ENCODE measurements at places on chromosomes 16 and 17.

- no peak for DNase-seq
Measured at GRCh38 chr16:50837324-50837723, 95.4 kb downstream of the CYLD start.

DNA sequence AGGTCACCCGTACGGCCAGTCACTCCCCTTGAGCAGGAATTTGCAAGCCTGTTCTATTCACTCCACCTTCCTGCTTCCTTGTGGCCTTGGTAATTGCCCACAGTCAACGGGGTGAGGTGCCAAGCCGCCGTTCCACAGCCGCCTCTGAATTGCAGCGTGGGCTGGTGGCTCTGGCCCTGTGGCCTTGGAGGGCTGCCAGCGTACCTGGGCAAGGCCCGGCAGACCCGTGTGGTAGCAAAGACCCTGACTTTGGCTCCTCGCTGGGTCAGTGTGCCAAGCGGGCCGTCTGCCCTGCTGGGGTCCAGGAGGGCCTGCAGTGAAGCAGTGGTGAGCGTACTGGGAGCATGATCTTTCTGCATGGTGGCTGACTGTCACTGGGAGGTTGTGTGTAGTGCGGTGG lies 3.6 kb downstream of the BANP start:
- DNase-seq, result no peak

- no peak for DNase-seq
Measured at GRCh38 chr17:1999557-2000251, 25.4 kb downstream of the RTN4RL1 start.

- no peak for DNase-seq
Measured at GRCh38 chr17:14833201-14833785, 431.8 kb downstream of the PMP22 start.

- peak; percentile 53 for DNase-seq
Measured at GRCh38 chr17:29590411-29591145, 1.1 kb upstream of the GIT1 start.

- no peak for DNase-seq
Measured at GRCh38 chr17:31692027-31692426, 167.0 kb downstream of the COPRS start.

DNA sequence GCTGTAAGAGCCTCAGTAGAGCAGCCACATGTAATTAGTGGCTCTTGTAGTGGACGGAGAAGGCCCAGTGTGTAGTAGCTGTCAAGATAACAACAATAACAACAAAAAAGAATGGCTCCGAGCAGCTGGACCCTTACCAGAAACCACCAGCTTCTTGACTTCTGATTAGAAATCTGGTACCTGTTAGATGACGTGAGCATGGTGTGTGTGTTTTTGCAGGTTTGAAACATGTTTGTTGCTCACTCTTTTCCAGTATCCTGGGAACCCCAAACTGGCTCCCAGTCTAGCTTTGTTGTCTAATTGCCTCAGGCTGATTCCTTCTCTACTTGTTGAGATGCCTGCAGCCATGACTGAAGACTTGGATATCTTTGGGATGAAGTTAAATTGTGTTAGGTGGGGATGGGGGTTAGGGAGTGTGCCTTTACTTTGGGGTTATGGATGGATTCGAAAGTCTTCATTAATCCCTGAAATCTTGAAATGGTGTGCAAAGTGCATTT lies 21.0 kb downstream of the IGF2BP1 start:
- DNase-seq, result no peak

DNA sequence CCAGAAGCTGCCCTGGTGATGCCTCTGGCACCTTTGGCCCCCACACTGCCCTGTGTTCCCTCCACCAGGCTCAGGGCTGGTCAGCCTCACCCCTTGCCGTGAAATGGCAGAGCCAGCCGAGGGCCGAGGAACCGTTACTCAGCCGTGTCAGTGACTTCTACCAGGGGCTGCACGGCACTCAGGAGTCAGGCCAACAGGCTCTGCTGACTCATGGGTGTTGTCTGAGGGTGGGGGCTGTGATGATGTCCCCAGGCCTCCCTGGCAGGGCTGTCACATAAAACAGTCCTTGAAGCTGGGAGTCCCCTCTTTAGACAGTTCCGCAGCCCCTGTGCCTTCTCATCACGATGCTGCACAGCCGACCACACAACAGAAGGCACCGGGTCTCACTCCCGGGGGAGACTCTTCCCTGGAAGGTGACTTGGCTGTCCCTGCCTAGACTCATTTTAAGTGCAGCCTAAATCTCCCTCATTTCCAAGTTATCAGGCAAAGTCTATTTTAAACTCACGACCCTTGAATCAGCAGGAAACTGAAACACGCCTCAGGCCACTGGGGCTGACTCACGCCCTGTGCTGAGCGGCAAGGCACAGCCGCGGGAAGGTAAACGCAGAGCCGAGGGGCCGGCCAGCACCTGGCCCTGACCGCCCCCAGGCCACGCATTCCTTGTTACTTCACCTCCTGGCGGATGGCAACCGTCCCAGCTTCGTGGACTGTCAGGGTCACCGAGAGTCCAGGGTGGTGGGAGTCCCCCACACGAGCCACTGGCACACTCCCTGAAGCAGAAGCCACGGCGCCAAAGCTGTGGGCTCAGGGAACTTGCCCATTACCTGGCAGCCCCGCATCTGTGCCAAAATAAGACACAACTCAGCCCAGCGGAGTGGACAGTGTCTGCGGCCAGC lies 102.6 kb downstream of the ZNF778 start:
- no peak for DNase-seq

GRCh38 chr16:68200088-68200783 lies 35.7 kb downstream of the ESRP2 start:
- DNase-seq, result no peak

GRCh38 chr16:61366006-61366405 lies 670.2 kb downstream of the CDH8 start:
- no peak for DNase-seq

GRCh38 chr16:82096641-82097040 lies 61.6 kb downstream of the HSD17B2 start:
- DNase-seq, result no peak

GRCh38 chr16:10868596-10869469 lies 8.2 kb upstream of the CIITA start:
- DNase-seq, result no peak

- no peak for DNase-seq
Measured at GRCh38 chr16:48244863-48245195, 729 bp downstream of the LONP2 start.

DNA sequence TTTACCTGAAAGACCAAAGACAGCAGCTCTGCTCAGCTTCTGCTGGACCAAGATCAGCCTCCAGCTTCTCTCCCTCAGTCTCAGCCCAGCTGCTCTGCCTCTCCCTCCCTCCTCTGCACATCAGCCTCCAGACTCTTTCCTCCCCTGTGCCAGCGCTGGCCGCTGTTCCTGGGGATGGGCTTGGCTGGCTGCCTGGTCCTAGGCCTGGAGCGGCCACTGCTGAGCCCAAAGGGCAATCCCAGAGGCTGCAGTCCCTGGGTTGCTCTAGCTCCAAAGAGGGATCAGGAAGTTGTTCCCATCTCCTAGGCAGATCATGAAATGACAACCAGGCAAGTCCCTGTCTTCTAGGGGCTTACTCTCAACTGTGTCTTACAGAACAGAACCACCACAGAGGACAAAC lies 31.3 kb downstream of the DCUN1D3 start:
- DNase-seq, result no peak

GRCh38 chr16:55955845-55956244 lies 80.7 kb upstream of the CES5A start:
- DNase-seq, result peak; percentile 77

DNA sequence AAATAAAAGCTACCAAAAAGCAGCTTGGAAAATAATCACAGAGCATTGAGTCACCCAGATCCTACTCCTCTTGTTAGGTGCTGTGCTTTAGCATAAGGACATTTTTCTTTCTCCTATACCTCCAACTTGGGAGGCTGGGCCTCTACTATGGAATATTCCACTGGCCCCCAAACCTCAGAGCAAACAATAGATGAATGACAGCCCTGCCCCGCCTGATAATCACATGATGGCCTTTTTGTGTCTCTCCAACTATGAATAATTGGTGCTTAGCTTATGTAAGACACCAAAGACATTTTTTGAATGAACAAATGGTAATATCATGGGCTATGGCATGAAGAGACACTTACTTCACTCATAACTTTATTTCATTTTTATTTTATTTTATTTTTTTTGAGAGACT lies 250.2 kb downstream of the GRIN2A start:
- DNase-seq, result no peak

DNA sequence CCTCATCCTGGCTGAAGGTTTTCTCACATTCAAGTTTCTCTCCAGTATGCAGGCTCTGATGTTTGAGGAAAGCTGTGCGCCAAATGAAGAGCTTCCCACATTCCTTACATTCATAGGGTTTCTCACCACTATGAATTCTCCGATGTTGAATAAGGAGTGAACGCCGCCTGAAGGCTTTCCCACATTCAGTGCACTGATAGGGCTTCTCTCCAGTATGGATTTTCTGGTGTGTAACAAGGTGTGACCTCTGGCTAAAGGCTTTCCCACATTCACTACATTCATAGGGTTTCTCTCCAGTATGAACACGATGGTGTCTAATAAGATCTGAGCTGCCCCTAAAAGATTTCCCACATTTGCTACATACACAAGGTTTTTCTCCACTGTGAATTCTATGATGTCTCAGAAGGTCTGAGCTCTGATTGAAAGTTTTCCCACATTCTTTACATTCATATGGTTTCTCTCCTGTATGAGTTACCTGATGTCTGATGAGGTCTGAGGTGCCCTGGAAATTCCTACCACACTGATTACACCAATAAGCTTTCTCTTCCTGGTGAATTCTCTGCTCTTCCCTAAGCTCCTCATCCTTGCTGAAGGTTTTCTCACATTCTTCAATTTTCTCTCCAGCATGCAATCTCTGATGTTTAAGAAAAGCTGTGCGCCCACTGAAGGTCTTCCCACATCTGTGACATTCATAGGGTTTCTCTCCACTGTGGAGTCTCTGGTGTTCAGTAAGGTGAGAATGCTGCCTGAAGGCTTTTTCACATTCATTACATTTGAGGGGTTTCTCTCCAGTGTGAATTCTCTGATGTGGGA lies 8.9 kb downstream of the ZNF594 start:
- DNase-seq, result no peak

DNA sequence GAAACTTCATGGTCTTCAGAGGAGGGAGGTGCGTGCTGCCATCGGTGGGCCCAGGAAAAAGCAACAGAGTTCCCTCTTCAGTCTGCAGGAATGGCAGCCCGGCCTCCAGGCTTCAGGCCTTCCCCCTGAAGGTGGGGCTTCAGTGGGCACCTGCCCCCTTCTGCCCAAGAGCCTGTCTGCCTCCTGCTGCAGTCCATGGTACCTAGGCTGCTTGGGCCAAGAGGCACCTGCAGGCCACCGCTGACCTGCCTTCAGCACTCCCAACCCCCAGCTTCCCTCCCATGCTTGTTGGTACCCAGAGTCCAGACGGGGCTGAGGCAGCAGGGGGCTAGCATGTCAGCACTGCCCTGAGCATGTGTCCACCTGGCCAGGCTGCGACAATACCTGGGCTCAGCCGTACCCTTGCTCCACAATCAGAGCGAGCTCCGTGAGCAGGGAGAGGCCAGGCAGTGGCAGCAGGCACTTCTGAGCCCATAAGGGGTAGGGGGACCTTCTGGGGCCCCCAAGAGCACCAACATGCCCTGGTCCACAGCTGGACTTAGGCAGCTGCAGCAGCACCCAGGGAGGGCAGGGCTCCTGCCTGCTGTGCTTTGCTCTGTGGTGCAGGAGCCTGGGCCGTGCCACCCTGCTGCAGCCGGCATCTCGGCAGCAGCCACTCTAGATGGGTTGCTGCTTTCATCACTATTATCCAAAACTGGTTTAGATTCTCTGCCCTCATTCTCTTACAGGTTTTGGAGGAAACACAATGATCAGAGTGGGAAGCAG lies 77.2 kb upstream of the AKTIP start:
- DNase-seq, result no peak

DNA sequence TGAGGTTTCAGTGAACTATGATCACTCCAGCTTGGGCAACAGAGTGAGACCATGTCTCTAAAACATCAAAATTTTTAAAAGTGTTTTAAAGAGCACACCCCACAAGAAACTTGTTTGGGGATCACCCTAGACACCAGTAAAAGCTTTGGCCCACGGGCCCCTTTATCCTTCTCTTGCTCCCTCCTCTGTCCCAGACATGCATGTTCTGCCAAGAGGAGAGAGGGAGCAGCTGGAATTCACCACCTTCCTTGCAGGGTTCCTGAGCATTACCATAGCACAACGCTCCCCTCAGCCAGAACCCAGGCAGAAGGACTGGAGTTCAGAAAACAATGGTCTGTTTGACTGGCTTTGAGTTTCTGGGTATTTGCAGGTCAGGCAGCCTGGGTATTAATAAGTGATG lies 214.3 kb upstream of the CDH5 start:
- no peak for DNase-seq

GRCh38 chr16:15686287-15686686 lies 36.2 kb downstream of the NDE1 start:
- no peak for DNase-seq

GRCh38 chr17:70288540-70289290 lies 119.4 kb downstream of the KCNJ2 start:
- no peak for DNase-seq

DNA sequence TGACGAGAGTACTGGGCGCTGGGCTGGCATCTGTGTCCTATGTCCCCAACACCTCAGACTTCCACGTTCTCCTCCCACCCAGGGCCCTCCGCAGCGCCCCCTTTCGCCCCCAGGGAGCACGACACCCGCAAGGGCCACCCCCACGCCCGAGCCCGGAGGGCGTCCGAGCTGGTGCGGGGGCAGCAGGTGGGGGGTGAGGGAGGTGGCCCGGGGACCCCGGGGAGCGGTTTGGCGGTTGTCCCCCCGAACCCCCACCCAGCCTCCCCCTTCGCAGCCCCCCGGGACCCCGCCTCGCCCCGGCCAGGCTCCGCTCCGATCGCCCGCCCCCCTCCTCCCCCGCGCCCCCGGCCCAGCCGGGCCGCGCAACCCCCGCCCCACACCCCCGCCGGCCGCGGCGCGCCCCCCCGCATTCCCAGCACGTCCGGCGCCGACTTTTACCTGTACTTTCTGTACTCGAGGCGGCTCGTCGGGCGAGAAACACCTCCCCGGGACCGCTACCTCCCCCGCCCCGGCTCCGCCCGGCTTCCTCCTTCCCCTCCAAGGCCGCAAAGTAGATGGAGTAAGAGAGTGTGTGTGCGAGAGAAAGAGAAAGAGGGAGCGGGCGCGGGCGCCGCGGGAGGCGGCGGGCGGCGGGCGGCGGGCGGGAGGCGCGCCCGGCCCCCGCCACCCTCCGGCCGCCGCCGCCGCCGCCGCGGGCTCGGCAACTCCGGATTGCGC lies 901 bp downstream of the CDYL2 start:
- DNase-seq, result no peak

GRCh38 chr17:74859459-74860228 lies at the start of gene GRIN2C:
Gene GRIN2C (minus strand): TSS chr17:74859885. CDS start chr17:74855092, 4,793 bp downstream.
- DNase-seq, result no peak

- DNase-seq, result no peak
Measured at GRCh38 chr16:50023641-50024040, 1.4 kb upstream of the CNEP1R1 start.

Measured in NCI-H1436 treated with DMSO at 0.1 percent for 48 hours (cell line).